NCI-H2081 treated with DMSO at 0.1 percent for 48 hours (cell line): ENCODE measurements at places on chromosomes 13 and 19.

GRCh38 chr13:108830916-108831315 lies 201.5 kb downstream of the MYO16 start:
- DNase-seq = no peak

- DNase-seq = no peak
Measured at GRCh38 chr19:41753159-41753558, 2.2 kb upstream of the CEACAM6 start.

DNA sequence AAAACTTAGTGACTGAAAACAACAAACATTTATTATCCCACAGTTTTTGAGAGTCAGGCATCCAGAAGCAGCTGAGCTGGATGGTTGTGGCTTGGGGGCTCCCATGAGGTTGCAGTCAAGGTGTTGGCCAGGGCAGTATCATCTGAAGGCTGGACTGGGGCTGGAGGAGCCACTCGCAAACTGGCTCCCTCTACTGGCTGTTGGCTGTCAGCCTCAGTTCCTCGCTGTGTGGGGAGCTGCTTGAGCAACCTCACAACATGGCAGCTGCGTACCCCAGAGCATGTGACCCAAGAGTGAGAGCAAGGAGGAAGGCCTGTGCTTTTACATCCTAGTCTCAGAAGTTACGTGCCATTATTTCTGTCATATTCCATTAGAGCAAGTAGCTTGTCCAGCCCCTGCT lies 9.7 kb downstream of the YJU2 start:
- DNase-seq = no peak

DNA sequence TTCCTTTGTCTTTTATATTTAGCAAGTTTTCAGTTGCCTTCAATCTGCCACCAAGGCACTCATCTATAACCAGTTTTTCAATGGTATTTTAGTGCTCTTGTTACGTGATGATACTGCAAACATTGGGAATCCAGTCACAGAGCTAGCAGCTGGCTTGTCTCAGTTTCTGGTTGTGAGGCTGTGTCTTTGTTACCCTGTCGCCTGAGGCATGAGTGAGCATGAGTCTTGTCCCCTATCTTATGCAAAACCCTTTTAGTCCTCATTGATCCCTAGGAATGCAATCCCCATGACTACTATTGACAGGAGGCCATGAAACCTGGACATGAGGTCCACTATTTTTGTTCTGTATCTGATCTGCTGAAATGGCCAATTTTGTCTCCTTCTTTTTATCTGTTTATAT lies 391.0 kb downstream of the LMO7 start:
- no peak for DNase-seq

GRCh38 chr19:58578012-58578925 lies 5.1 kb upstream of the MZF1 start:
- no peak for DNase-seq

DNA sequence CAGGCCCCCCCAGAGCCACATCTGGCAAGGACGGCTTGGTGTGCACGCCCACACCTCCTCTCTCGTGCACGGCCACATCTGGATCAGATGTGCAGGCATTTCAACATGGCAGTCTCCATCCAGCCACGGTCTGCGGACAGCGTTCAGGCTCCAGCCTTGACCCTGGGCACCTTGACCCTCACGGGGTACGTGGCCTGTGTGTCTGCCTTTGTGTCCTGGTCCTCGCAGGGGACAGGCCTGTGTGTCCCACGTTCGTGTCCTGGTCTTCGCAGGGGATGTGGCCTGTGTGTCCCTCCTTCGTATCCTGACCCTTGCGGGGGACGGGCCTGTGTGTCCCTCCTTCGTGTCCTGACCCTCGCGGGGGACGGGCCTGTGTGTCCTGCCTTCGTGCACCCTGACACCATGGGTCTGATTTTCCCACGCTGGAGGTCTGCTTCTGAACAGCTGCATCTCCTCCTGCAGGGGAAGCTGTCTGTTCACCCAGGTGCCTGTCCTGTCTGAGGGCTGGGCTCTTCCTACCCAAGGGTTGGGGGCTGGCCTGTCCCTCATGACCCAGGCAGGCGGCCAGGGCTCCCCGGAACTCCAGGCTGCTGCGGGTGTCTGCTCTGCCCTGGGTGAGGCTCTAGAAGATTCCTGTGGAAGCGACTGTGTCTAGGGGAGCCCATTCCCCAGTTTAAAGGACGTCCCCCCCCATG lies 25.3 kb downstream of the RASA3 start:
- no peak for DNase-seq

GRCh38 chr13:40337651-40338050 lies 328.8 kb downstream of the FOXO1 start:
- no peak for DNase-seq

GRCh38 chr19:4811328-4812131 lies 20.0 kb downstream of the TICAM1 start:
- DNase-seq = no peak

- no peak for DNase-seq
Measured at GRCh38 chr19:8569066-8569771, 8.0 kb downstream of the MYO1F start.

DNA sequence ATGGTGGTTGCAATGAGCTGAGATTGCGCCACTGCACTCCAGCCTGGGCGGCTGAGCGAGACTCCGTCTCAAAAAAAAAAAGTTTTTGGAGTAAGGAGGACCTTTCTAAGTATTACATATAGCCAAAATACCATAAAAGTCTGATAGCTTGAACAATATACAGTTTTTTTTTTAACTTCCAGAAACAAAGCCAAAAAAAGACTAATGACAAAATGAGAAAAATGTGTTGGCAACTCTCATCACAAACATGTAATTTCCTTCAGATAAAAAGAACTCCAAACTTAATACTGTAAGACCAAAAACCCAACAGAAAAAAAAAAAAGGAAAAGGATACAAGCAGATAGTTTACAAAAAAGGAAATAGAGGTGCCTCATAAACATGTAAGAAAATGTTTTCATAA lies 68.2 kb upstream of the MED4 start:
- no peak for DNase-seq

GRCh38 chr13:108705031-108705430 lies 75.6 kb downstream of the MYO16 start:
- DNase-seq = no peak

GRCh38 chr19:30855442-30855841 lies 483.3 kb downstream of the ZNF536 start:
- no peak for DNase-seq

GRCh38 chr13:36848199-36848982 lies 29.4 kb downstream of the RFXAP start:
- DNase-seq = no peak

- no peak for DNase-seq
Measured at GRCh38 chr13:30872276-30872594, 33.8 kb upstream of the MEDAG start.

DNA sequence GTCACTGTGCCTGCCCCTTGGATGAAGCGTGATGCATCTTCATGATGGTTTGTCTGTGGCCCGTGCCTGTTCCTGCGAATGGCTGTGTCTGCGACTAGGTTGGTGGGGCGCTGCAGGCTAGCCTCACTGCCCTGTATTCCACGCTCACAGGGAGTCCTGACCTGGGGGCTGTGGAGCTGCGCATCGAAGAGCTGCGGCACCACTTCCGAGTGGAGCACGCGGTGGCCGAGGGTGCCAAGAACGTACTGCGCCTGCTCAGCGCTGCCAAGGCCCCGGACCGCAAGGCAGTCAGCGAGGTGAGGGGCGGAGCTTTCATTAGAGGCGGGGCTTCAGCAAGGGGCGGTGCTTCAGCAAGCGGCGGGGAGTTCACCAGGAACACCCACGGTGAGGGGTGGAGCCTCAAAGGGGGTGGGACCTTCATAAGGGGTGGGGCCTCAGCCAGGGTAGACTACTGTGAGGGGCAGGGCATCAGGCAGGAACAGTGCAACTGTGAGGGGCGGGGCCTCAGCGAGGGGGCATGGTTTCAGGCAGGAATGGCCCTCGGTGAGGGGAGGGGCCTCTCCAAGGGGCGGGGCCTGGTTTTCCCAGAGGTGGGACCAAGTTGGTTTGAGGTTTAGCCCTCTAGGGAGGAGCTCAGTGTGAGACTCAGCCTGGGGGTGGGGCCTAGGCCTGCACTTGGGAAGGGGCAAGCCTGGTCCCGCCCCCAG lies 17.2 kb downstream of the PKN1 start:
- DNase-seq = no peak

- DNase-seq = no peak
Measured at GRCh38 chr19:2242816-2243215, 6.2 kb downstream of the SF3A2 start.
